K562 (cell line): ENCODE measurements at places on chromosomes 4 and X.
A peak's percentile ranks its signal among the peaks of the same experiment; 100 is the strongest.

DNA sequence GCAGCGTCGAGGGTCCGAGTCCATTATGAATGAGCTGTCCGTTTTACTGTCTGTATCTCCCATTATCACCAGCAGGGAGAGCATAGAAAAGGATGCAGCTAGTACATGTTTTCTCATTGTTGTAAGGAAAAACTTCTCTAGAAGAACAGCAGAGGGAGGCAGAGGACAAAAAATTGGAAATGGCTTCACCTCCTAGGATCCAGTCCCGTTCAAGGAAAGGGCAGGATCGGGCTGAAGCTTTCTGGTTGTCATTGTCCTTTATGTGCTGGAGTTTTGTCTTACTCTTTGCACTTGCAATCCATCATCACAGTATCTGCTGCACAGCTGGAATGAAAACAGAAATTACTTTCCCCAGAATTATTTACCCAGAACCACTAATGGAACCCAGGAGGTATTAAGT is 14.7 kb downstream of the NDP start:
- H3K27me3 ChIP-seq: no peaks in the 10 kb centered on the region
- no peaks in the 10 kb centered on the region for H3K36me3 ChIP-seq
- DNase-seq: peak; percentile 39
- no peak overlapping the region for H3K4me3 ChIP-seq

GRCh38 chr4:39363773-39364393 is 2.3 kb downstream of the RFC1 start:
- 0 out of 2 replicates have a peak overlapping the region, but pooled peaks have one; percentile 11 for H3K4me3 ChIP-seq
- no peak overlapping the region for H3K27ac ChIP-seq
- no peak for DNase-seq
- peaks cover 3% of the 10 kb centered on the region; the same call in 1 of the 3 replicates for H3K36me3 ChIP-seq
- no peaks in the 10 kb centered on the region for H3K27me3 ChIP-seq

DNA sequence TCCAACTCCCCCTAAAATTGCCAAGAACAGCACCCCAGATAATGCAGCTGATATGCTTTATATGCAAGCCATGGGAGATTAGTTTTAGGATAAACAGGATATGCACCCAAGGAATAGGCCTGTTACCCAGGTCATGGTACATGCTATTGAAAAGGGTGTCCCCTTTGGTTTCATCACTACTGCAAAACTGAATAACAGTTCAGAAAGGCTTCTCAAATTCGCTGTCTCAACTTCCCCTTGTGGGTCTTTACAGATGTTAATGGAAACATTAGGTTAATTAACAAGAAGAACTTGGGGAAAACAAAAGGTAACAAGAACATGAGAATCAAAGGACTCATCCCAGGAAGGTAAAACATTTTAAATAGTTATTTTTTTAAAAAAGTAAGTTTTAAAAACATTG is 318.7 kb downstream of the PRR32 start:
- no peaks in the 10 kb centered on the region for H3K27me3 ChIP-seq
- no peak for DNase-seq
- H3K4me1 ChIP-seq: no peaks in the 10 kb centered on the region
- no peaks in the 10 kb centered on the region for H3K36me3 ChIP-seq
- H3K4me3 ChIP-seq: no peak overlapping the region

GRCh38 chr4:92031825-92032224 is 271.9 kb upstream of the GRID2 start:
- no peak overlapping the region for H3K27ac ChIP-seq
- H3K4me3 ChIP-seq: no peak overlapping the region
- DNase-seq: no peak
- no peaks in the 10 kb centered on the region for H3K36me3 ChIP-seq
- no peaks in the 10 kb centered on the region for H3K4me1 ChIP-seq
- no peaks in the 10 kb centered on the region for H3K27me3 ChIP-seq

DNA sequence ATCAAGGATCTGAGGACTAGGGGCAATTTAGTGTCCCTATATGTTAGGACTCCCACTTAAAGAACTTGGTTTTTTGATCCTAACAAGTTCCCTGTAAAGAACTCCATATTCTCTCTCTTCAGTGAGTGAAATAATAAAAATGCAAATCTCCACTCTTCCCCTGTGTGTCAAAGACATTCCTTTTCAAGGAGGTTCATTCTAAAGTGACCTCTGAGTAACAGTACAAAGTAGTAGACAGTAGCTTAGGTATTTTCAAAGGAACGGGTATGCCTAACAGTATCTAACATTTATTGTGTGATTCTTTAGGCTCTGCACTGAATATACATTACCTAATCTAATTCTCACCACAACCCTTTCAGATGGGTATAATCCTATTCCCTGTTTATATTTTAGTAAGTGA is 58.4 kb upstream of the SCOC start:
- H3K27me3 ChIP-seq: peaks cover 6% of the 10 kb centered on the region; the same call in 1 of the 3 replicates
- no peak overlapping the region for H3K4me3 ChIP-seq
- no peak for DNase-seq
- no peak overlapping the region for H3K27ac ChIP-seq

GRCh38 chr4:111048316-111048715 is 425.4 kb upstream of the PITX2 start:
- H3K4me1 ChIP-seq: no peaks in the 10 kb centered on the region
- no peak overlapping the region for H3K4me3 ChIP-seq
- no peak overlapping the region for H3K27ac ChIP-seq
- DNase-seq: no peak

DNA sequence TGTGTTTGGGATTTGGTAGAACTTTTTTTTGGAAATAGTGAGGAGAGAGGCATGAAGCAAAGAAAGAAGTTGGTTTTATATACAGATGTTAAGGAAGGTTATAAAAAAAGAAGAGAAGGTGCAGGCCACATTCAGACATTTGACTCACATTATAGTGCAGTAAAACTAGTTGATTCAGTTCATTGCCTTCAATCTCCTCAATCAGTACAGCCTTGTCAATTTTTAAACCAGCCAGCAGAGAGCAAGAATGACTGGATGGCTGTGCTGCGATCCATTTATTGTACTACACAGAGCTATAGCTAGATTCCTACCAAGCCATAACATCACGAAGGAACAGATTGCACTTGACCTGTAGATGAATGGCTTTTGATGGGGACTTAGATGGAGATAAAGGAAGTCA is 79.7 kb upstream of the LSM6 start:
- H3K27me3 ChIP-seq: no peaks in the 10 kb centered on the region; the same call in 1 of the 2 replicates
- H3K27ac ChIP-seq: no peak overlapping the region
- no peak overlapping the region for H3K4me3 ChIP-seq
- no peaks in the 10 kb centered on the region for H3K36me3 ChIP-seq
- H3K4me1 ChIP-seq: no peaks in the 10 kb centered on the region

- no peak for DNase-seq
- H3K4me3 ChIP-seq: no peak overlapping the region
- H3K27me3 ChIP-seq: peaks cover 4% of the 10 kb centered on the region; the same call in 1 of the 2 replicates
- no peak overlapping the region for H3K27ac ChIP-seq
Observed at GRCh38 chrX:69539437-69539836, 35.3 kb downstream of the NALF2 start.

GRCh38 chr4:104938624-104939023 is 208.1 kb upstream of the TET2 start:
- no peak overlapping the region for H3K27ac ChIP-seq
- H3K4me3 ChIP-seq: no peak overlapping the region
- DNase-seq: no peak

GRCh38 chrX:112654871-112655270 is 24.9 kb downstream of the LHFPL1 start:
- H3K4me1 ChIP-seq: no peaks in the 10 kb centered on the region
- no peak for DNase-seq
- H3K27ac ChIP-seq: no peak overlapping the region
- H3K4me3 ChIP-seq: no peak overlapping the region

DNA sequence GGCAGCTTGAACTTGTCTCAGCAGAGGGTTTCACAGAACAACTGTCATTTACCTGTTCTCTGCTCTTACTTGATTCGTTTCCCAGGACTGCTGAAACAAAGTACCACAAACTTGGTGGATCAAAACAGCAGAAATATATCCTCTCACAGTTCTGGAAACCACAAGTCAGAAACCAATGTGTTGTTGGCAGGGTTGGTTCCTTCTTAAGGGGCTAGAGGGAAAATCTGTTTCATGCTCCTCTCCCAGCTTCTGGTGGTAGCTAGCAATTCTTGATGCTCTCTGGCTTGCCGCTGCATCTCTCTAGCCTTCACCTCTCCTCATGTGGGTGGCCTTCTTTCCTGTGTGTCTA is 4.7 kb downstream of the TLR8 start:
- no peak overlapping the region for H3K4me3 ChIP-seq
- H3K27ac ChIP-seq: no peak overlapping the region
- no peaks in the 10 kb centered on the region; the same call in 1 of the 2 replicates for H3K4me1 ChIP-seq

DNA sequence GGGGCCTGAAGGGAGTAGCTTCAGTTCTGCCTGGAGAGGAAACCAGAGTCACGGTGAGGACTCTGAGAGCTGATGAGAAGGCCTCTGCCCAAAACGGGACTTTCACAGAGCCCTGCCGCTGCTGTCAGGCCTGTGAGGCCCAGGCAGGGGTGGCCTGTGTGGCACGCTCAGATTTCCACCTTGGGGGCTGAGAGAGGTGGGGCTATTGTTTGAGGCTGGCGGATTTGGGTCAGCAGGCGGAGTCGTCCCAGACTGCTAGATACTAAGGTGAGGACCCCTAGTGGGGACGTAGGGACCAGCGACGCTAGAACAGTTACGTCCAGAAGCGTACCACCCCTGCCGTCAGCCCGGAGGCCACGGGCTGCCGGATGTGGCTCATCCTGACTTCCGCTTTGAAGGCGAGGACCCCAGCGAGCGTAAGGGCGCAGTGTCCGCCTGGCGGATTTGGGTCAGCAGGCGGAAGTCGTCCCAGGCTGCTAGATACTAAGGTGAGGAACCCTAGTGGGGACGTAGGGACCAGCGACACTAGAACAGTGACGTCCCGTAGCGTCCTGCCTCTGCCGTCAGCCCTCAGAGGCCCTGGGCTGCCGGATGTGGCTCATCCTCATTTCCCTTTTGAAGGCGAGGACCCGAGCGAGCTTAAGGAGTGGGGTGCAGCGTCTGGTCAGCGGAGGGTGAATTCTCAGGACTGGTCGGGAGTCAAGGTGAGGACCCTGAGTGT is at the start of gene MAGEB1:
TSS of gene MAGEB1 (plus strand) at position 378 of the 721 bp plus-strand sequence. CDS start 3,348 bp downstream, outside the sequence.
- no peaks in the 10 kb centered on the region for H3K27me3 ChIP-seq
- H3K4me1 ChIP-seq: peaks cover 9% of the 10 kb centered on the region; the same call in 2 of the 3 replicates
- peaks cover 24% of the 10 kb centered on the region; the same call in 2 of the 3 replicates for H3K36me3 ChIP-seq
- peak within 1 kb of the TSS; percentile 92 for H3K27ac ChIP-seq
- DNase-seq: peak; percentile 72
- H3K4me3 ChIP-seq: peak within 1 kb of the TSS; percentile 56

- H3K36me3 ChIP-seq: no peaks in the 10 kb centered on the region
- no peak overlapping the region for H3K27ac ChIP-seq
- peaks cover 26% of the 10 kb centered on the region; the same call in 2 of the 3 replicates for H3K4me1 ChIP-seq
- no peak overlapping the region for H3K4me3 ChIP-seq
- DNase-seq: no peak
- no peaks in the 10 kb centered on the region for H3K27me3 ChIP-seq
Observed at GRCh38 chr4:151035328-151035727, 20.2 kb upstream of the LRBA start.

- H3K27me3 ChIP-seq: no peaks in the 10 kb centered on the region
- no peak overlapping the region for H3K27ac ChIP-seq
- no peaks in the 10 kb centered on the region for H3K36me3 ChIP-seq
- H3K4me1 ChIP-seq: no peaks in the 10 kb centered on the region
- H3K4me3 ChIP-seq: no peak overlapping the region
Observed at GRCh38 chr4:137668885-137669545, 136.7 kb upstream of the PCDH18 start.

DNA sequence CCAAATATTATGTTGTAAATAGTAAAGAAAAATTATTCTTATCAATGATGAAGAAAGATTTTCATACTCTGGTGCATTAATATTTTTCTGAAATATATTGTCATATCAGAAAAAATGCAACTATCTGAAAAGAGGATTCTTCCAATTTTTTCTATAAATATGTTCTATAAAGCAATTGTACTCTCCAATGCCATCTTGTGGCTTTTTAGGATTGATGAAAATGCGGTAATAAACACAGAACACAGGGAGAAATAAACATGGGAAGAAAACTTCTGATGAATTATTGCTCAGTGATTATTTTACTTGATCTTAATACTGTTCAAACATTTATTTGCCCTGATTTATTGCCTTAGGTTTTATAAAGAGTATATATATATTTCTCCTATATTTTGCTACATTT is 215.4 kb downstream of the IL1RAPL1 start:
- no peak overlapping the region for H3K4me3 ChIP-seq
- no peaks in the 10 kb centered on the region for H3K4me1 ChIP-seq
- no peaks in the 10 kb centered on the region for H3K36me3 ChIP-seq
- H3K27me3 ChIP-seq: no peaks in the 10 kb centered on the region
- H3K27ac ChIP-seq: no peak overlapping the region

GRCh38 chr4:64718091-64718490 is 308.8 kb upstream of the TECRL start:
- H3K27ac ChIP-seq: no peak overlapping the region
- no peak for DNase-seq
- H3K36me3 ChIP-seq: no peaks in the 10 kb centered on the region
- H3K4me3 ChIP-seq: no peak overlapping the region
- no peaks in the 10 kb centered on the region for H3K4me1 ChIP-seq

- no peak for DNase-seq
- H3K4me3 ChIP-seq: no peak overlapping the region
- H3K27me3 ChIP-seq: no peaks in the 10 kb centered on the region
- H3K4me1 ChIP-seq: no peaks in the 10 kb centered on the region
- H3K36me3 ChIP-seq: peaks cover 15% of the 10 kb centered on the region
Observed at GRCh38 chr4:118757761-118758251, 72.6 kb downstream of the METTL14 start.

DNA sequence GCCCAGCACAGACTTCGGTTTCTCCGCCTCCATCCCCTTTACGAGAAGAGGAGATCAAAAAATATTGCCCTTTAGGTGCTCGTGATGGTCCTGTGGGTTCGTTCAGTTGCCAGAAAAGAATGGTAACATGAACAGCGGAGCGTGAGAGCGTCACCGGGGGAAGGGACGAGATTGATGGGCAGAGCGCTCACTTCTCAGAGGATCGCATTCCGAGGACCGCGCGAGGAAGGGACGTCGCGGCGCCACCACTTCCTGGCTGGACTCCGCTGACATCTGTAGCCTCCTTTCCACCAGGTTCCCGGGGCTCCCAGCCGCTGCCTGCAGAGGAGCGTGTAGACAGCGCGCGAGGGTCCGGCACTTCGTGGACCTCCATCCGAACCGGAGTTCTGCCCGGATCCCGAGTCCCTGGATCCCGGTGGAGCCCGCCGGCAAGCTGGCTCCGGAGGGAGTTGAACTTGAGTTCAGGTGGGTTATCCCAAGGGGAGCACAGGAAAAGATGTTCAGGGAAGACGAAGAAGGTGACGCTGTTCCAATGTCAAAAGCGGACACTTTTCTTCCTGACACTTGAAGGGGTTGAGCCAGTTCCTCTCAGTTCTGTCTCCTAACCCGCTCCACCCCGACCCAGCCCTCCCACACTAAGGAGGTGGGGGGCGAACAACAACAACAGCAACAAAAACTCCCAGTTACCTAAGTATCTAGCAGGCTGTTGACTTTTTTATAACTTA is 484 bp downstream of the GALNTL6 start:
- H3K4me3 ChIP-seq: no peak overlapping the region
- DNase-seq: no peak
- no peaks in the 10 kb centered on the region for H3K36me3 ChIP-seq
- H3K27ac ChIP-seq: no peak overlapping the region
- H3K4me1 ChIP-seq: peaks cover 14% of the 10 kb centered on the region; the same call in 1 of the 2 replicates

- H3K27me3 ChIP-seq: no peaks in the 10 kb centered on the region
- H3K36me3 ChIP-seq: no peaks in the 10 kb centered on the region
- DNase-seq: no peak
- H3K4me1 ChIP-seq: no peaks in the 10 kb centered on the region
- no peak overlapping the region for H3K4me3 ChIP-seq
- H3K27ac ChIP-seq: no peak overlapping the region
Observed at GRCh38 chr4:174036576-174036975, 246.9 kb downstream of the FBXO8 start.
